ENCODE measurements at places on chromosomes 1 and 21.

DNA sequence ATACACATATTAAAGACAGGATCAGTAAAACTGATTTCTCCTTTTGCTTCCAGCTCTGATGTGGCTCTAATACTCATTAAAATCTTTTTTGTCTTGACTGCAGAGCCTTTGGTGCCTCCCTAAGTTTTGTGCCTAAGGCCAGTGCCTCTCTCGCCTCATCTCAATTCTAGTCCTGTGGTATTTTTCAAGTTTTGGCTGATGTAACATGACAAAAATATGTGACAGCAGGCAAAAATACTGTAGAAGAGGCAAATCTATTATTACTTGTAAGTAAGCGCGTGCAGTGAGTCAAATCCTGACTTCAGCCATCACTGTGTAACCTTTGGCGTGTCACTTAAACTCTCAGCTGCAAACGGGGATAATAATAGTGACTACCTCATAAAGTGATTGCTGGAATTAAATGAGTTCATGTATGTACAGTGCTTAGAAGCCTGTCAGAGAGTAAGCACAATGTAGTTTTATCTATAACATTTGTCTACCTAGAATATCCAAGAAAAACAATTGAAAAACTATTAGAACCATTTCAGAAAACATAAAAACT, 74.0 kb downstream of the MAB21L3 start:
- no peak for DNase-seq

DNA sequence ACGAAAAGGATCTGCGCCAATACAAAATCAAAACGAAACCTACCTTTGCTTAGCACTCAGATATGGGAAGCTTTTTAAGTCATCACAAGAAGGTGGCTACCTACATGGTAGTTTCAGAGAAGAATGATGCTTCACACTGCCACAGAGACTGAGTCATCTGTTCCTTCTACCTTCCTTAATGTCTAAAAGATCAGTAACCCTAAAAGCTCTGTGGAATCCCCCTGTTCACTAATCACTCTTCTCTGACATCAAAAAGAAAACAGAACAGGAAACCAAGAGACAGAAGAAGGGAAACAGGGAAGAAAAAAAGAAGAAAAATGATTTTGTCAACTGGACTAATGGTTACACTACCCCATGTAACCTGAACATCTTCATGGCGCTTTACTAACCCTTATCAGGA, 177.2 kb downstream of the SMYD3 start:
- no peak for DNase-seq

DNA sequence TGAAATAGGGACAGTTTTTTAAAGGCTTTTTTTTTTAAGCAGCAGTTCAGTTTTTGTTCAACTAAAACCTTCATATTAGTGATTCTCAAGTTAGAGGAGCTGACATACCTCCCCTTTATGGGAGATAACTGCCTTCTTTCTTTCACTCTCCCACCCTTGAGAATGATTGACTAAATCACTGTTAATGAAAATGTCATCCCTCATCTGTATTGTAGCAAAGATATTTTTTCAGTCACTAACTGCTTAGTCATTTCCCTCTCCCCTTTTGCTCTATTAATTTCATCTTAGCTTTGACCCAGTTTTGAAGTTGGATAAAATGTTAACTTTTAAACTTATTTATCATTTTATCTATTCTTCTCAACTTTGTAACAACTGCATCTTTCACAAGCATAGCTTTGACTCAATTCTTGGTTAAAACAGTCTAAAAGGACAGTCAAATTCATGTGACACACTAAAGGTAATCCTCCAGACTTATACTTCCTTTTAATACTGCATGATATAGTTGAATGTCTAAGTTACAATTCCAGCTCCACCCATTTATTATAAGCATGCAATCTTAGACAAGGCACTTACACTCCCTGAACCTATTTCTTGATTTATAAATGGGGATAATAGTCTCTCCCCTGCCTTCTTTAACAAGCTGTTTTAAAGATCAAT, 17.1 kb downstream of the CAPZA1 start:
- DNase-seq: no peak

- DNase-seq: no peak
Observed at GRCh38 chr21:36535618-36536241, 55.8 kb upstream of the CLDN14 start.

GRCh38 chr1:63770381-63770780, 3.4 kb upstream of the ROR1 start:
- DNase-seq: no peak

- no peak for DNase-seq
Observed at GRCh38 chr1:64052777-64053176, 150.6 kb upstream of the UBE2U start.

DNA sequence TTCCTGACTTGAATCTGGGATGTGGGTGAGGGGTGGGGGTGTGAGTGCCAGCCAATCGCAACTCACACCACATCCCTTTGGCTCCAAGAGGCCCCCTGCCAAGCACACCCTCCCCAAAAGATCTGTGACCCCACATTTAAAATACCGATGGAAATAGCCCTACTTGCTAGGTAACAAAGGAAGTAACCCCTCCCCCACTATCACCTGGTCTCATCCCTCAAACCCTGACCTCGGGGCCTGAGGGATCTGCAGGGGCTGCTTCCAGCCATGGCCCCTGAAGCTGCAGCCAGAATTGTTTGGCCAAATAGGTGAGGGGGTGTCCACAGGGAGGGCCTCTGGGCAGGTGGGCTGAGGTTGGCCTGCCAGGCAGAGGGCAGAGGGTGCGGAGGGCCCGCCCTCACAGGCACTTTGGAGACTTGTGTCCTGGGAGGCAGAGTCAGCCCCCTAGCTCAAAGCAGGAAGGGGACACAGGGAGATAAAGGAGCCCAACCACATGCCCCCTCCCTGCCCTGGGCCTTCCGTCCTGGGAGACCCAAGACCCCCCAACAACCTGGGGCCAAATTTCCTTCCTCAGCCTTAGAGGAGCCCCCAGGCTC, 37.2 kb downstream of the SDC3 start:
- no peak for DNase-seq

GRCh38 chr1:215589650-215590435, 22.7 kb downstream of the KCTD3 start:
- no peak for DNase-seq

- DNase-seq: no peak
Observed at GRCh38 chr1:113587475-113587874, 171.8 kb downstream of the PHTF1 start.

GRCh38 chr1:17089506-17089905, 29.7 kb downstream of the PADI2 start:
- no peak for DNase-seq

DNA sequence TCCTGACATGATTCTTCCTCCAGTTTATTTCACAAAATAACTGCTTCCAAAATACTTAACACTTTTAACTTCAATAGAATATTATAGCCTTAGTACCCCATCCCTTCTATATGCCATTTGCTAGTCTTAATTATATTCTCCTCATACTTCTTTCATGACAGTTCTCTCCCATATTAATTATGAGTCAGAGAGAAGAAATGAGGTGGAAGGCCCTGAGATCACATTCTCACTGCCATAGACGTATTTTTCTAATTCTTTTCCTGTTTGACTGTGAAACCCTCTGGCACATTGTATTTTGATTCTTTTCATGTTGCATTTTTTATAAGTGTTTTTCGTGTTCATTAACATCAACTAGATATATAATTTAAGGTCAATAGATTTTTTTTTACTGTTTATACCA, 88.4 kb downstream of the GTF2B start:
- DNase-seq: no peak

- no peak for DNase-seq
Observed at GRCh38 chr1:233032916-233033315, 82.5 kb downstream of the NTPCR start.

- peak; percentile 1 for DNase-seq
Observed at GRCh38 chr21:31974454-31974985, 101.7 kb downstream of the HUNK start.

GRCh38 chr1:91535441-91535840, 34.8 kb downstream of the CDC7 start:
- DNase-seq: no peak

- DNase-seq: no peak
Observed at GRCh38 chr1:156804572-156805243, 11.9 kb downstream of the SH2D2A start.

DNA sequence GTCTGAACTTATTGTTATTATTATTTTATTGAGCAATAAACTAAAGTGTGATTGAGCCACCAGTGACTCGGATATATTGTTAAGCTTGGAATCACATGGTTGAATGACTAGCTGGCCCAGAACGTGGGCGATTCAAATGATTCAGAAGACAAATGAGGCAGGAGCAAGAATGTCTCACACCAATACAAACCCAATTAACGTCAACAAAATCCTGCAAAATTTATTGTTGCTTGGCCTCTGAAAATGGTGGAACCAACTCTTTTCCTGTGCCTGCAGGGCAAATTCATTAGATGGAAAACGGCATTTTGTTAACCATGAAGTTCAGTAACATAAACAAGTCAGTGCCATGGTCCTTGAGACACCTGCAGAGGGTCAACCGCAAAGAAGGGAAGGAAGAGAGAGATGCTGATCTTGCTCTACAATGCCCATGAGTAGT, 482.0 kb downstream of the SETD4 start:
- no peak for DNase-seq

DNA sequence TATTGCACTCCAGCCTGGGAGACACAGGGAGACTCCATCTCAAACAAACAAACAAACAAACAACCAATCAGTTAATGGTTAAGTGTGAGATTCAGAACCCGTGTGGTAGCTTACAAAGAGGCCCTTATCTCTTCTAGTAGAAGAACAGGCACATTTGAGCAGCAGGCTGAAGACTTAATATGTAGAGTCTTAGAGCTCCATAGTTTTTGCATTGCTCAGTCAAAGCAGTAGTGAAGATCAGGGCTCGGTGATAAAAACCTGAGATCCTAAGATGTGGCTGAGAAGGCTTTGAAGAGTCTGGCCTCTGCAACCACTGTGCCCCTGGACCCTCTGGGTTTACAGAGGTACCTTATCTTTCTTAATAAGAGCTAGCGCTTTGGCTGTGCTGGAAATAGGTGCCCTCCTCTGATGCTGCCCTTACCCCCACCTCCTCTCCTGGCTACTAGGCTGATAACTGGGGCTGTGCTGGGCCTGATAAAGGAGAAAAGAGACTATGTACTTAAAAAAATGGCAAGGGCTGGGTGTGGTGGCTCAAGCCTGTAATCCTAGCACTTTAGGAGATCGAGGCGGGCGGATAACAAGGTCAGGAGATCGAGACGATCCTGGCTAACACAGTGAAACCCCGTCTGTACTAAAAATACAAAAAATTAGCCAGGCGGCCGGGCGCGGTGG, 10.5 kb upstream of the UCK2 start:
- DNase-seq: no peak

- DNase-seq: no peak
Observed at GRCh38 chr1:15985611-15986297, 9.9 kb upstream of the ZBTB17 start.

- no peak for DNase-seq
Observed at GRCh38 chr1:212611000-212611948, 2.7 kb downstream of the ATF3 start.

DNA sequence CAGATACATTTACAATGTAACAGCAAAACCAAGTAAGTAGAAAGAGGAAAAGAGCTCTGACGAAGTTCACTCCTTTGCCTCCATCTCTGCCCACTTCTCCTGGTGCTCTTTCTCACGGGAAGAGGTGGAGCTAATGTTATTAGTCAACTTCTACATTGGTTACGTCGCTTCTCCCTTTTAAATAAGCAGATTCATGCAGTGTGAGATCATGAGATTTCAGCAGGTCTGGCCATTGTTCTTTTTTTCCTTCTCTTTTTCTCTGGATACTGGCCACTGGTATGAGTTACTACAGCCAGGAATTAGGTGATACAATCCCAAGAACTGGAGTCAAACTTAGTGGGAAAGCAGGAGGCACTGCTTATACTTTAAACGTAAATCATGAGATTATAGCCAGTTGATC, 207.1 kb downstream of the AKT3 start:
- no peak for DNase-seq

DNA sequence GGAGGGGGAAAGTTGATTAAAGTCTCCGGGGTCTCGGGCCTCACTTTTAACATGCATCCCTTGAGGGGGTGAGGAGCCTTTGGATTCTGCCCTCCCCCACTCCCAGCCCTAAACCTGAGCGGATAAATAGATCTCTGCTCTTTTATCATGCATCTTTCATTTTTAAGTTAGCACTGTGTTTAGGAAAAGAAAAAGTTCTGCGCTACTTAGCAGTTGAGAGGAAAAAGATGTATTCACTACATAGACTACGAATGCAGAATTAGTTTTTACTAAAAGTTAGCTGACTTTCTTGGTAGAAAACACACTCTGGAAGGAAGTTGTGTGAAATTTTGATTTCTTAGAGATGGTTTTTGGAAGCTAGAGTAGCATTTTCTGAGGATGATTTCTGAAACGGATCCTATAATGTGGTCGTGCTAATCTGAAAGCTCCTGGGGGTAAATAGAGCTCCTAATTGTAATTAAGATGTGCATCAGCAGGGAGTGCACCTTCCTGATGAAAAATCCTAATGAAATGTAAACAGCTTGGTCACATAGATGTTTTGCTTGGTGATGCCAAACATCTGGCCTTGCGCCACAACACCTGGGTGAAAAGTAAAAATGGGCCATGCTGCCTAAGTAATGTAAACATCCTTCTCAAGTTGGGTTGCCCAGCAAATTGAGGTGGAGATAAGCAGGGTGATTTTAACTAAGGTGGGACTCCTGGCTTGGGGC, 1.8 kb downstream of the ROR1 start:
- no peak for DNase-seq

- DNase-seq: no peak
Observed at GRCh38 chr1:204930155-204930523, 59.5 kb downstream of the NFASC start.

DNA sequence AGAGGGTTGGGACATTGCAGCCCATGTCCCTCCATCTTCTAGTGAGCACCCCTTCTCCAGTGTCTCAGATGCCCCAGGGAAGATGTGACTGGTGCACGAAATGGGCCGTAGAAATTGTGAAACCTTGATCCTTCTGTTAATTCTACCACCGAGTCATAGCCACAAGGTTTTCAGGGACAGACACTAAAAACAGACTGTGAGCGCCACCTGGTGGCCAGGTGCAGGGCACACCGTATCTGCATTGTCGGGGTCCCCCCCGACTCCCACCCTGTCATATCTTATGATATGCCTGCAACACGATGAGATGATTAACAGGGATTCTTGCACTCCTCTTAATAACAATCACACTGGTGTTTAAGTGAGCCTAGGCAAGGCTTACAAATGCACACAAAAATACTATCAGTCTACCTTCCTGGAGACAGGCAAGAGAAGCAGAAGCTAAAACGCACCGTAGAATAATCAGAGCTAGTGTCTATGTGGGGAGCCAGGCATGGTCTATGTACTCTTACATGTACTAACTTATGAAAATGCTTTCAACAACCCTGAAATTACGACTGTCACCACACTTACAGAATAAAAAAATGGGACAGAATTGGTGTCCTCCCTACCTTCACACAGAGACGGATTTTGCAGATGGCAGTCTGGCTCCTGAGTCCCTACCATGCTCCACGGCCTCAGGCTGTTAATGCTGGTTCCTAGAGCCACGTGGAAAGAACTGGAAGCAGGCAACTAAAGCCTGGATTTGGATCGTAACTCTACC, 57.9 kb downstream of the FHAD1 start:
- peak; percentile 26 for DNase-seq

- no peak for DNase-seq
Observed at GRCh38 chr1:35727434-35728040, 8.9 kb upstream of the C1orf216 start.

GRCh38 chr1:28640766-28641165, 2.1 kb downstream of the TAF12 start:
- DNase-seq: no peak

GRCh38 chr21:16569679-16570078, 839.9 kb downstream of the USP25 start:
- no peak for DNase-seq

- DNase-seq: no peak
Observed at GRCh38 chr21:34354836-34355235, 9.0 kb upstream of the KCNE2 start.

Data from stimulated activated CD8-positive, alpha-beta memory T cell treated with anti-CD3 and anti-CD28 coated beads, Interleukin-15, amount 100 ng/mL, for 4 hours (primary cell).